ENCODE measurements at places on chromosomes 16 and 17.

DNA sequence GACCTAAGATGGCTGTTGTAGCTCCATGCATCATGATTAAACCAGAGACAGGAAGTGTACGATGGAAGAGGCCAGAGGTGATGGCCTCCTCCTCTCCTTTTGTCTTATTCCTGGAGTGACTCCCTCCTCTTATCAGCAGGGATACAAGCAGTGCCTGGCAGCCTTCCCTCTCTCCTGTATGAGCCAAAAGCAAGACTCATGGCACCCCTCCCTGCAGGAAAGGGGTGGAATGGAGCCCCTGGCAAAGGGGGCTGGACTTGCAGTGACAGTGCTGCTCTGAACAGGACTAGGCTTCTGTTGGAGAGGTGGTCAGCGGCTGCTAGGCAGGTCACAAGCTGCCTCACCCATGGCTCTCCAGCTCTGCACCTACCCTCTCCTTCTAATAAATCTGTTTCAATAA lies 8.4 kb downstream of the TXNL4B start:
- ATAC-seq: no peak

DNA sequence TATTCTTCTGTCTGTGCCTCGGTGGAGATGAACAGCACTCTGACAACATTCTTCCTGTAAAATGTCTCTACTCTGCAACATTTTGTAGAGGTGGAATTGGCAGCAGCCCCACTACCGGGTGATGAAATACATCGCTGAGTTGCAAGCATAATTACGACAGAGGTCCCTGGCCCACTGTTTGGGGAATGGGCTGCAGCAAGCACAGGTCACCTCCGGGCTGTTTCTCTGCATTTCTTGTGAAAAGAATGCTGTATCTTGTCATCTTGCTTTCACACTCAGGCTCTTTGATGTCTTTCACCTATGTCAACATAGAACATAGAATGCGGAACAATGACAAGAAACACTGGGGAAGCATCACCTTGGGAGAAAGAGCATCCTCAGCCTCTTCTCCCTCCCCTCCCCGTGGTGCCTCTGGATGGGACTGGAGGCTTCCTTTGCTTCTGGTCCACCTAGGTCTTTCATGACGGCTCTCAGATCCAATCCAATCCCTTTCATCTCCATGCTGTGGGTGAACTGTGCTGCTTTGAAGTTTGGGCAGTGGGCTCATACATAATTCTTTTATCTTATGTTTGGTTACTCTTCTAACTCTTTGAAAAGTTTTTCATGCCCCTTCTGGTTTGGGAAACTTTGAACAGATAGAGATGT lies 265.0 kb downstream of the PHKB start:
- peak; percentile 42 for ATAC-seq

- peak; percentile 66 for ATAC-seq
Observed at GRCh38 chr16:86919578-86920305, 341.4 kb downstream of the FOXL1 start.

DNA sequence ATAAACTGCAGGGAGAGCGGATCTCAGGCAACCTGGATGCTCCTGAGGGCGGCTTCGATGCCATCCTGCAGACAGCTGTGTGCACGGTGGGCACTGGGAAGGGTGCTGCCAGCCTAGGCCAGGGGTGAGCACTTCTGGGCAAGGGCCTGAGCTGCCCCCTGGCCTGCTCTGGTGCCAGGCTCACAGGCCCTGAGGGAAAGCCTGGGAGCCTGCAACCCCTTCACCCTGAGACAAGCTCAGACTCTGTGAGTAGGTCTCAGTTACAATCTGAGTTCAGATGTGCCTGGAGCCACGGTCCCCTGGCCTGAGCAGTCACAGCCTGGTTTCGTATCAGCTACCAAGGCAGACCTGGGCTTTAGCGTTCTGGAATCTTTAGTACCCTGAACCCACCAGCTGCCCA lies 8.1 kb downstream of the ITGB4 start:
- no peak for ATAC-seq

- no peak for ATAC-seq
Observed at GRCh38 chr17:55622547-55622946, 100.1 kb downstream of the TMEM100 start.

DNA sequence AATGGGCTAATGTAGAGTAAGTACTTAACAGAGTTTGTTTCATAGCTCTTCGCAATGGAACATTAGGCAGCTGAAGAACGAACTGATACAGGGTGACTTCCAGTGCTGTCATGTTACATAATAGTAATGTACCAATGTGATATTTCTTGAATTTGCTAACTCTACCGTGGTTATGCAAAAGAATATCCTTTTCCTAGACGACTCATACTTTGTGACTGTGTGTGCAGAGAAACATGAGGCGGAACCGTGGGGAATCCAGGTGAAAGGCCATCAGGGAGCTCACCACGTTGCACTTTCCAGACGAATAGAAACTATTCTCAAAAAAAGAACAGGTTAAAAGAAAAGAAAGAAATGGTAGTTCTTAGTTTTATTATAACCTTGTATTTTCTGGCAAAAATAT lies 13.2 kb downstream of the NOB1 start:
- no peak for ATAC-seq

DNA sequence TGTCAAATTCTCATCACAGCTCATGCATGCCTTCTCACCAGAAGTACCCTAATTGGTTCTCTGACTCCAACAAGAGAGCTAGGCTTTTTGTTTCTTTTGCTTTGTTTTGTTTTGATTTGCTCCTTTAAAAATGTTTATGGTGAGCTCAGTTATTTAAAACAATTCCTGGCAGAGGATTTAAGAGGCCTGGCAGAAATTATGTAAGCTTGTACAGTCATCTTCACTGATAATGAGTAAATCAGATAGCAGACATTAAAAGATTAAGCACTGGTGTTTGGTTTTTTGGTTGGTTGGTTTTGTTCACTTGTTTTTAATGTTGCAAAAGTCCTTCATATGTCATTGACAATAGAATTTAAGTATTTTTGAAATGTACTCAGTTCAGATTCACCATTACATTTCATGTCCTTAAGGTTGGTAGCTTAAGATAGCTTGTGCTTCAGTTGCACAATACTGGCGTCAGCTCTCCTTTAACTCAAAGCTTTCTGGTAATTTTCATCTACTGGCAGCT lies 378.9 kb downstream of the CDH13 start:
- ATAC-seq: no peak

- peak; percentile 73 for ATAC-seq
Observed at GRCh38 chr17:28743243-28744103, at the start of gene TRAF4. Gene TRAF4 (plus strand): TSS chr17:28744011. CDS start chr17:28744113, 102 bp downstream.

GRCh38 chr16:78460428-78460827 lies 361.0 kb downstream of the WWOX start:
- no peak for ATAC-seq

GRCh38 chr16:48318630-48319029 lies 66.6 kb downstream of the SIAH1 start:
- no peak for ATAC-seq

GRCh38 chr17:74187761-74188160 lies 15.7 kb upstream of the RPL38 start:
- ATAC-seq: no peak

GRCh38 chr16:65097296-65097695 lies 24.6 kb downstream of the CDH11 start:
- no peak for ATAC-seq

DNA sequence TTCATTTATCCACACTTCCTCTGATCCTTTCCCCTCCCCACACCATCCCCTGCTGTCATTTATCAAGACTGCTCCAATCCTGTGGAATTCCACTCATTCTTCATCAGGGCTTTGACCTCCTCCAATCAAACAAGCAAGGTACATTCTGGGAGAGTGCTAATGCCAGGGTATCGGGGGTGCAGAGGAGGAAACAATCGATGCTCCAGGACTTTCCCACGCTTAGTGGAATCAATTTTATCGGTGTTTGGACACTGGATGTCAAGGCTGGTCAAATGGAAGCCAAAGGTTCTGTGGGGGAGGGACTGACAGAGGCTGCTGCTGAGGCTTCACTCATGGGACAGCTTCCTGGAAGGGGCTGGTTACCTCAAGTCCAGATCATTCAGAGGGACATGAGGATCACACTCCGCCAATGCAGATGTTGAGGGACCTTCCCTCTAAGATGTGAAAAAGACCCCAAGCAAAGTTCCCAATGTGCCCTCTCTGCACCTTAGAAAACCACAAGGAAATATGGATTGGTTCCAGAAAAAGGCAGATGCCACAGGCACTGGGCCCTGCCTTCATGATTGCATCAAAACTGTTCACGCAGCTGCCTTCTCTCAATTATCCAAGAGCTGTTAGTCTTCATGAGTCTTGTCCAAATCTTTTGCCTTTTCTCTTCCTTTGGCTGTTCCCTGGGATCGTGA lies 44.7 kb upstream of the SOX9 start:
- no peak for ATAC-seq

GRCh38 chr17:42329025-42329976 lies 41.0 kb downstream of the STAT5A start:
- ATAC-seq: peak; percentile 93

DNA sequence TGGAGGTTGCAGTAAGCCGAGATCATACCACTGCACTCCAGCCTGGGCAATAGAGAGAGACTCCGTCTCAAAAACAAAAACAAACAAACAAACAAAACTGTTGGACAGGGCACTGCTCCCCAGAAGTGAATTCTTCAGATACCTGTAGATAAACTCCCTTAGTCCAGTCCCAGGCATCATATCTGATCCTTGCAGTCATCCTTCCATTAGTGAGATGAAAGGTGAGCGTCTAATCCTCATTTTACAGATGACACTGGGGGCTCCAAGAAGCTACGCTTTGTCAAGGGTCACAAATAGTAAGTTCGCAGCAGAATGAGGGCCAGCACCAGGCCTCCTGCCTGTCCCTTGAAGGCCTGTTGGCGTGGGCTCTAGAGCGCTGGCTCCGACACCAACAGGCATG lies 102.0 kb downstream of the OR1D5 start:
- ATAC-seq: no peak

- peak; percentile 27 for ATAC-seq
Observed at GRCh38 chr17:67027031-67027628, 17.2 kb upstream of the CACNG1 start.

DNA sequence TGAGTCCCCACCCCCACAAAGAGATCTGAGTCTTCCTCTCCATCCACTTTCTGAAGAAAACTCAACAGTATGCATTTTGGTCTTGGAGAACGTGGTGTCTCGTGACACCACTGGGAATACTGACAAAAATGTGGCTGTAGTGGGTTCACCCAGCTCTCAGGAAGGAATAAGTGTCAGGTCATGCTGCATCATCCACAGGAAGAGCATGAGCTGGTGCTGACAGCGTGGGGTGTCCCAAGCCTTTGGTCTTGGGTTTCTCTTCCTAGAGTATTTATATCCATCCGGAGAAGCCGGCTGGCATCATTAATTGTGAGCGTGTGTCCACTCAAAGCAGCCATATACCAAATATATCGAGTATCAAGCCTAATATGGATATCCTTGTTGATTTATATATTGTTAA lies 55.9 kb downstream of the C17orf67 start:
- ATAC-seq: no peak

- ATAC-seq: peak; percentile 59
Observed at GRCh38 chr17:32120141-32120540, 22.2 kb upstream of the RHOT1 start.

DNA sequence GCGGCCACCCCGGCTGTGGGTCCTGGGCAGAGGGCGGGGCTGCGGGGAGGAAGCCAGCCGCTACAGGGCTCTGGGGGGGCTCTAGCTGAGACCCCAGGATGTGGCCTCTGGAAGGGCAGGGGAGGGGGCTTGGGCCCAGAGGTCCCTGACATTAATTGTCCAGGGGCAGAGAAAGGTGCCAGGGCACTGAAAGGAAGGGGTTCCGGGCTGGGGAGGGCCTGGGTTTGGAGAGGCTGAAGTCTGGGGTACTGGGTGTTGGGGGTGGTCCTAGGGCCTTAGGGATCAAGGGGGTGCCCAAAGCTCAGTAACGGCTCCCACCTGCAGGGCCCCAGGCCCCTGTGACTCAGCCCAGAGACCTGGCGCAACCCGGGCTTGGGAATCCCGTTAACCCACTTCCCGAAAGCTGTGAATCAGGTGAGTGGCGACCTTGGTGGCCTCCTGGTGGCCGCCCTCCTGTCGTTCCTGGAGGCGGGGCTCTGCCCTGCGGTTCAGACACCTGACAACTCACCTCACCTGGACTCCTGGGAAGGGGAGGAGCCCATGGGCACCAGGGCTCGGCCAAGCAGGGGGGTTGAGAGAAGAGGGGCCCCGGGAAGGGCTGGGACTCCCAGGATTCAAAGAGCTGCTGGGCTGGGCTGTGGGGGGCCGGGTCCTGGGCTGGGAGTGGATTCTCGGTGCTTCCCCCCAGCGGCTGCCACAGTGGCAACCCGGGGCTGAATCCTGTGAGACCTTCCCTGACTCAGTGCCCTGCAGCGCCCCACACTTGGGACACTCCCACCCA lies 465 bp upstream of the PRSS22 start:
- ATAC-seq: no peak

DNA sequence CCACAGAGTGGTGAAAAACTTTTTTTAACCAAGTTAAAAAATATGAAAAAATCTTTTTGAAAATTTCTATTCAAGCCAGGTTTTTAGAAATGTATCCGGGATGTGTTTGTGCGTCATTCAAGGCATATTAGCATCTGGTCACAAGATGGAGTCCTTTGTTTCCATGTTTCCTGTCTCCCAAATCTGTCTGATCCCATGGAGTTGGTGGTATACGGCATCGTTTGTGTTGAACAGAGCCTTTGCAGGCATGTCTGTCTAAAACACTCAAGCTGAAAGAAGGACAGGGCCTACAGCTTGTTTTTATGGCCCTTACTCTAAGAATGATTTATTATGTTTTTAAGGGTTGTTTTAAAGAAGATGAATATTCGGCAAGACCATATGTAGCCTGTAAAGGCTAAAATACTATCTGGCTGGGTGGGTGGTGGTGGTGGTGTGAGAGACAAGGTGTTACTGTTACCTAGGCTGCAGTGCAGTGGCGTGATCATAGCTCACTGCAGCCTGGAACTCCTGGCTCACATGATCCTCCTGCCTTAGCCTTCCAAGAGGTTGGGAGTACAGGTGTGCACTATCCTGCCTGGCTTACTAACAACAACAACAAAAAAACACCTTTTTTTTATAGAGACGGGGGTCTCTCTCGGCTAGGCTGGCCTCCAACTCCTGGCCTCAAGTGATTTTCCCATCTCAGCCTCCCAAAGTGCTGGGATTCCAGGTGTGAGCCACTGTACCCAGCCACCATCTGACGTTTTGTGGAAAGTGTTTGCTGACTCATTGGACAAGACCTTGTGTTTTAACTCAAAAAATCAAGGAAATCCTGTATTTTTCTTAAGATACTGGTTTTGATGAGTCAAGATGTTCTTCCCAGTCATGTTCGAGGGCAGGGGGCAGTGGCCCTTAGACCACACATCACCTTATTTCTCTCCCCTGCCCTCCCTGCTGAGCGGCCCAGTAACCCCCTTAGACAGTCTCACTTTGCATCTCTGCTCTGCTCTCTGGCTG lies 52.2 kb downstream of the NDE1 start:
- ATAC-seq: peak; percentile 37

GRCh38 chr16:10756574-10756973 lies 12.9 kb downstream of the NUBP1 start:
- ATAC-seq: no peak
